Stomach (tissue), 19 donors: ENCODE measurements at places on chromosomes 7 and 10. TPM values are rescaled to one million over a fixed set of nuclear protein-coding genes. Genes with fewer than 3 reads are reported as not detected.
A peak's percentile ranks its signal among the peaks of the same experiment; 100 is the strongest.

SLC13A1 gene
- polyA plus RNA-seq = not detected

DNA sequence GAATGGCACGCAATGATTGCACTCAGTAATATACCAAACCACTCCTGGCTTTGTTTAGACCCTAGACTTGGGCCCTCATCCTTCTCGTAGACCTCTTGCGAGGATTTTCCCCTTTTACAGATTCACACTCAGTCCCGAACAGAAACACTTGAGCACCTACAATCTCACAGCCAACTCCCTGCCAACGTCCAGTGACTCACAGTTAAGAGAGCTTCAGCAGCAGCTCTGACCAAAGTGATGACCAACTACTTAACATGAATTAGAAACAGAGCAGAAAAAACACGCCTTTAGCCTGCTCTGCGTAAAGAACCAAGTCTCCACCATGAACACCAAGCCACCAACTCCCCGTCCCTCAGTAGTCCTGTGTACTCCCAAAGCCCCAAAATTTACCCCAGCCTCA, 2.2 kb downstream of the DNAJC30 start:
- no peak for DNase-seq
- peaks cover 13% of the 10 kb centered on the region for H3K36me3 ChIP-seq
- H3K4me3 ChIP-seq = no peak overlapping the region
- no peaks in the 10 kb centered on the region for H3K27me3 ChIP-seq
- no peak overlapping the region for H3K27ac ChIP-seq

- peaks cover 21% of the 10 kb centered on the region for H3K36me3 ChIP-seq
- peaks cover 58% of the 10 kb centered on the region for H3K4me1 ChIP-seq
- peak; percentile 39 for DNase-seq
- no peaks in the 10 kb centered on the region for H3K27me3 ChIP-seq
- no peak overlapping the region for H3K27ac ChIP-seq
Measured at GRCh38 chr7:4769761-4770160, 5.7 kb upstream of the AP5Z1 start.

- H3K4me3 ChIP-seq = no peak overlapping the region
- H3K27me3 ChIP-seq = no peaks in the 10 kb centered on the region
- H3K4me1 ChIP-seq = no peaks in the 10 kb centered on the region
- no peaks in the 10 kb centered on the region for H3K36me3 ChIP-seq
- H3K27ac ChIP-seq = no peak overlapping the region
Measured at GRCh38 chr7:146722986-146723385, 606.4 kb downstream of the CNTNAP2 start.

OR2A5 gene
- polyA plus RNA-seq = not detected

- no peak overlapping the region for H3K4me3 ChIP-seq
- no peaks in the 10 kb centered on the region for H3K27me3 ChIP-seq
- H3K36me3 ChIP-seq = no peaks in the 10 kb centered on the region
- no peak overlapping the region for H3K27ac ChIP-seq
Measured at GRCh38 chr7:88789480-88790064, 6.0 kb downstream of the TEX47 start.

DNA sequence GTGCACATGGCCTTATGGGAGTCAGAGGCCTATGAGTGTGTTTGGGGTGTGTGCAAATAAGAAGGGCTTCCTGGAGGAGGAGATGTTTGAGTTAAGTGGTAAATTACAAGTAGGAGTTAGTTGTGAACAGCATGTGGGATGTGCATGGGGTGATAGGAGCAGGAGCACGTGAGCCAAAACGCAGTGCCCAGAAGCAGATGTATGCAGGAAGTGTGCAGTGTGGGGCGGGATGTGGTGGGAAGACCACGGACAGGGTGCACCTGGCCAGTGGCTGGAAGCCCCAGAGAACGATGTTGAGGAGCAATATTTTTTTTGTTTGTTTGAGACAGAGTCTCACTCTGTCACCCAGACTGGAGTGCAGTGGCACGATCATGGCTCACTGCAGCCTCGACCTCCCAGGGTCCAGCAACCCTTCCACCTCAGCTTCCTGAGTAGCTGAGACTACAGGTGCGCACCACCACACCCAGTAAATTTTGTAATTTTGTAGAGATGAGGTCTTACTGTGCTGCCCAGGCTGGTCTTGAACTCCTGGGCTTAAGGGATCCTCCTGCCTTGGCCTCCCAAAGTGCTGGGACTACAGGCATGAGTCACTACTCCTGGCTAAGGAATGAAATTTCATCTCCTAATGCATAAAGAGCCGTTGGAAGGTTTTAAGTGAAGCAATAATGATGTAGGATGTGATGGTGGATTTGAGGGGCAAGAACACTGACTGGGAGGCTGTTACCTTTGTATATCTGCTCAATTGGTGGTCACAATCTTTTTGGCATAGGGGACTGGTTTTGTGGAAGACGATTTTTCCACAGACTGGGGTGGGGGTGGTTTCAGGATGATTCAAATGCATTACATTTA, 78.4 kb downstream of the LYZL2 start:
- H3K27ac ChIP-seq = no peak overlapping the region
- H3K36me3 ChIP-seq = no peaks in the 10 kb centered on the region
- no peak for DNase-seq
- H3K4me3 ChIP-seq = no peak overlapping the region
- no peaks in the 10 kb centered on the region for H3K4me1 ChIP-seq
- no peaks in the 10 kb centered on the region for H3K27me3 ChIP-seq

STEAP2 gene
- polyA plus RNA-seq = 2.0 TPM

- no peak for DNase-seq
- no peaks in the 10 kb centered on the region for H3K4me1 ChIP-seq
- no peaks in the 10 kb centered on the region for H3K27me3 ChIP-seq
- H3K4me3 ChIP-seq = no peak overlapping the region
Measured at GRCh38 chr7:20282959-20283358, 47.7 kb upstream of the ITGB8 start.

DNA sequence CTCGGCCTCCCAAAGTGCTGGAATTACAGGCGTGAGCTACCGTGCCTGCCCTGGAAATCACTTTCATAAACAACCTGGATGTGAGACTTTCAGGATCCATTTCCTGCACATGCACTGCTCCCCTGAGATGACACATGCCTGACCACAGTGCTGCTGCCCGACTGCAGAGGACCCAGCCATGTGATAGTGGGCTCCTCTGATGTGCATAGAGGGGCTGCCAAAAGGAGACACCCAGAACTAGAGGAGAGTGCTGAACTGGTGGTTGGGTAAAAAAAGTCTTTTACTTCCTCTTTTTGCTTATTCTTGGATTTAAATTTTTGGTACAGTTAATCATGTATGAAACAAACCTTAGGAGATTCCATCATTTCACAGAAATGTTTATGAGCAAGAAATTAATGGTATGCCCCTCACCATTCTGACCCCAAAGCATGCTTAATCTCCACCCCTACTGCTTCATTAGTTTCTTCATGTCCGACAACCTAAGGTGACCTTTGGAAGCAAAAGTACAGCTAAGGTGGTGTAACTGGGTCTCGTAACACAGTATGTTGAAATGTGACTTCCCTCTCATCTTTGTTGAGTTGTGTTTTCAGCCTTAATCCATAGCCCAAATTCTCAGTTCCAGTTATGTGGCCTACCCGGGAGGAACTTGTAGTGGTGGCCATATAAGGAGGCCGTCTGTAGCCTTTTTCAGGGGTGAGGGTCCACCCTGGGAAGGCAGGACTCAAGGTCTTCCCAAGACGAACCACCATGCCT, 111.1 kb downstream of the RNF216 start:
- no peak overlapping the region for H3K4me3 ChIP-seq
- no peak for DNase-seq
- peaks cover 68% of the 10 kb centered on the region for H3K4me1 ChIP-seq
- no peaks in the 10 kb centered on the region for H3K27me3 ChIP-seq
- H3K36me3 ChIP-seq = no peaks in the 10 kb centered on the region

DNA sequence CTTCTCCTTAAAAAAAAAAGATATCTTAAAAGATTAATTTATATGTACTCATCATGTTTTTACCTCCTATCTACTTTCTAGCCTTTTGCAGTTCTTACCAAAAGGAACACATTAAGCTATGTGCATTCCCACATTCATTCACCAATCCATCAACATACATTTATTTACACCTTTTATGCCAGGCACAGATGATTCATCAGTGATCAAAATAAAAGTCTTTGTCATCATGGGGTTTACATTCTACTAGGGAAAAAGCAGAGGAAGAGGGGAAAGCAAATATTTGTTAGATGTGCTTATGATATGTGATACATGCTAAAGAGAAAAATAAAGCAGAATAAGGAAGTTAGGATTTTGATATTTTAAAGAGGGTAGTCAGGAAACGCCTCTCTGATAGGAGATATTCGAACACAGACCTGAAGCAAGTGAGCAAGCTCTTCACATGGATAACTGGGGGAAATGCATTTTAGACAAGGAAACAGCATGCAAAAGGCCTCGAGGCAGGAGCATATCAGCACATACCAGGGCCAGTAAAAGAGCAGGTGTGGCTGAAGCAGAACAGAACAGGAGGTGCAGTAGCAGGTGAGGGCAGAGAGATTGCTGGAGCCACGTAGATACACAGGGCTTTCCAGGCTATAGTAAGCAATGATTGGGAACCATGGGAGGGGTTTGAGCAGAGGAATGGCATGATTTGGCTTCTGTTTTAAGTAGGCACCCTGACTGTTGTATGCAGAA, 67.4 kb downstream of the REEP3 start:
- H3K4me3 ChIP-seq = no peak overlapping the region
- no peaks in the 10 kb centered on the region for H3K36me3 ChIP-seq
- H3K4me1 ChIP-seq = peaks cover 8% of the 10 kb centered on the region
- H3K27ac ChIP-seq = peak overlapping the region; percentile 42
- no peaks in the 10 kb centered on the region for H3K27me3 ChIP-seq

DNA sequence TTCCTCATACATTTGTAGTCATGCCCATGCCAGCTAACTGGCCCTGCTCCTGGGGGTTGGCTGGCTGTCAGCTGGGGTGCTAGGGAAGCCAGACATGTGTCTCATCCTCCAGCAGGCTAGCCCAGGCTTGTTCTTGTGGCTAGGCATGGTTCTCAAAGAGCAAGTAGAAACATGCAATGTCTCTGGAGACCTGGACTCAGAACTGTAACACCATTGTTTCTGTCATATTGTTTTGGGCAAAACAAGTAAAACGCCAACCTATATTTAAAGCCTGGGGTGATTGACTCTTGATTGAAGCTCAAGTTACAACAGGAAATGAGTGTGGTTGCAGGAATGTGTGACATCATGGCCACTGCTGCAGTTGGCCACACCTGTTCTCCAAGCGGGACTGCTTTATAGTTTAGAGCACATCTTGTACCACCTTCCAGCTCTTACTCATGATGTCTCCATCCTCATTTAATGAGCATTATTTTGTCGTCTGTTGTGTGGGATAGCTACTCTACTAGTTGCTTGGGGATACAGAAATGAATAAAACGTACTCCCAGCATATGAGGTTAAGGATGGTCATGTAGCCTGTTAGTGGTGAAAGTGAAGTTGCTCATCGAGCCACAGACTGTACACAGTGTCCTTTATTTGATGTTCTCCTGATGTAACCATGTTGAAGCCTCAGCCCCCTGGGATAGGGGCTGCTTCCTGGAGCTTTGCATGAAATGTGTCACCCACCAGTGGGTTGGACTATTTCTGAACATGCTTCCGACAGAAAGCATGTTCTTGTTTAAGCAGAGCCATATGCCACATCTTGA, 168.4 kb downstream of the SORCS3 start:
- no peak for DNase-seq
- H3K27ac ChIP-seq = no peak overlapping the region
- H3K36me3 ChIP-seq = no peaks in the 10 kb centered on the region
- no peak overlapping the region for H3K4me3 ChIP-seq

DNA sequence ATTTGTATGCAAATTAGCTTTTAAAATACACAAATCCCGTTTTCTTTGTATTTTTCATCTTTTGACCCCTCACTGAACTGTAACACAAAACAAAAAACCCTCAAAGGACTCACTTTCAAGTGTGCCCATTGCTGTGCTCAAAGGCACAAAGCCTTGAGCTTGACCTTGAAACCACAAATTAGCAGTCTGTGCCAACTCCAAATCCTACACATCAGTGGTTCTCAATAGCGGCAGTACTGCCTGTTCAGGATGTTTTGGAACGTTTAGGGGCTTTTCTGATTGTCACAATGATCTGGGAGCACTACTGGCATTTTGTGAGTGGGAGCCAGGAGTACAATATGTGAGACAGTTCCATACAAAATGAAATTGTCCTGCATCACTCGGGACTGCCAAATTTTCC, 55.5 kb downstream of the KDM7A start:
- no peak for DNase-seq
- no peak overlapping the region for H3K4me3 ChIP-seq
- peaks cover 8% of the 10 kb centered on the region for H3K36me3 ChIP-seq
- H3K27me3 ChIP-seq = no peaks in the 10 kb centered on the region
- H3K27ac ChIP-seq = no peak overlapping the region

GRCh38 chr7:117190746-117191435, 132.0 kb downstream of the WNT2 start:
- H3K27me3 ChIP-seq = no peaks in the 10 kb centered on the region
- H3K36me3 ChIP-seq = peaks cover 8% of the 10 kb centered on the region
- H3K27ac ChIP-seq = no peak overlapping the region
- H3K4me1 ChIP-seq = no peaks in the 10 kb centered on the region
- H3K4me3 ChIP-seq = no peak overlapping the region

DNA sequence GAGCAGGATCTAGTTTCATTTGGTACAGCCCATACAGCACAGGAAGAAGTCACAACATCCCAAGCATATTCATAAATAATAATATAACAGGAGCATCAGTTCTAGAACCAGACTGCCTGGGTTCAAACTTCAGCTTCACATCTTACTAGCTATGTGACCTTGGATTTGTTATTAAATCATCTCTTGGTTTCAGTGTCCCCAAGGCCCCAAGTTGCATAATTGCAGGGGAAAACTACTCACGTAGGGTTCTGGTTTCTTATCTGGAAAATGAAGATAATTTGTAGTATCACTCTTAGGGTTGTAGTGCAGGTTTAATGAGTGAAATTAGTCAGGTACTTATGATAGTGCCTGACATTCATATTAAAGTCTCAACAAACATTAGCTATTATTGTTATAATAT, 5.5 kb upstream of the IQUB start:
- H3K27me3 ChIP-seq = no peaks in the 10 kb centered on the region
- no peak for DNase-seq
- no peaks in the 10 kb centered on the region for H3K36me3 ChIP-seq
- no peak overlapping the region for H3K4me3 ChIP-seq
- no peaks in the 10 kb centered on the region for H3K4me1 ChIP-seq

DNA sequence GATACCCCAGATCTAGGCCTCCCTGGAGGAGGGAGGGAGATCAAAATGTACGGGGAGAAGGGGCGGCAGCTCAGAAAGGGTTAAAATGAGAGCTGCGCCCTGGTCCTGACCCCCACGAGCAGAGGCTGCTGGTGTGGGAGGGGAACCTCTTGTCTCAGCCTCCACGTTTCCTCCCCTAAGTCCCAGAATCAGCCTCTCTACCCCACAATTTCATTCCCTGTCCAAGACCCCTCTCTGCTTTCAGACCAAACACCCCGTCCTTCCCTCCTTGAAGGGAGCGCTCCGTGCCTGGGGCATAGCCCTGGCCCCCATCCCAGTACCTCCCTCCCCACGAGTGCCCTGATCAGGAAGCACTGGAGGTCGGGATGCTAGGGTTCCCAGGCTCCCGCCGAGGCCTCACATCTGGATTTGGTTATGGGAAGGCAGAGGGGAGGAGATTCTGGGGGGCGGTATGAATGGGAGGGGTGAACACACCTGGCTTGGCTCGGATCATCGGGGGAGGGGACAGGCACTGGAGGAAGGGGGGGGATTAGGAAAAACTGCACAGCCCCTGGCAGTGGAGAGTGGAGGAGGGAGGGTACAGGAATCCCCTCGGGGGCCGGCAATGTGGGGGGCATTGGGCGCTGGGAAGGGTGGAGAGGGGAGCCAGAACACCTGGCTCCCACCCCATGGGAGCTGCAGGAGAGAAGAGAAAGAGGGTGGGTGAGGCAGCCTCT, 2.7 kb downstream of the EPHB4 start:
- H3K4me3 ChIP-seq = peak overlapping the region; percentile 71
- peaks cover 6% of the 10 kb centered on the region for H3K27me3 ChIP-seq
- H3K27ac ChIP-seq = peak overlapping the region; percentile 72
- DNase-seq = no peak
